ENCODE measurements at places on chromosomes 1 and 21. TPM values are rescaled to one million over a fixed set of nuclear protein-coding genes. Genes with fewer than 3 reads are reported as not detected.

GRCh38 chr1:220703305-220703704, 13.1 kb downstream of the C1orf115 start:
- no peak for DNase-seq

- DNase-seq, result no peak
These were observed 13.9 kb upstream of the LAX1 start for GRCh38 chr1:203751051-203751450.

The RNU1-4 gene
- total RNA-seq, result 2,232 TPM

The GRIK1 gene
- total RNA-seq, result not detected

DNA sequence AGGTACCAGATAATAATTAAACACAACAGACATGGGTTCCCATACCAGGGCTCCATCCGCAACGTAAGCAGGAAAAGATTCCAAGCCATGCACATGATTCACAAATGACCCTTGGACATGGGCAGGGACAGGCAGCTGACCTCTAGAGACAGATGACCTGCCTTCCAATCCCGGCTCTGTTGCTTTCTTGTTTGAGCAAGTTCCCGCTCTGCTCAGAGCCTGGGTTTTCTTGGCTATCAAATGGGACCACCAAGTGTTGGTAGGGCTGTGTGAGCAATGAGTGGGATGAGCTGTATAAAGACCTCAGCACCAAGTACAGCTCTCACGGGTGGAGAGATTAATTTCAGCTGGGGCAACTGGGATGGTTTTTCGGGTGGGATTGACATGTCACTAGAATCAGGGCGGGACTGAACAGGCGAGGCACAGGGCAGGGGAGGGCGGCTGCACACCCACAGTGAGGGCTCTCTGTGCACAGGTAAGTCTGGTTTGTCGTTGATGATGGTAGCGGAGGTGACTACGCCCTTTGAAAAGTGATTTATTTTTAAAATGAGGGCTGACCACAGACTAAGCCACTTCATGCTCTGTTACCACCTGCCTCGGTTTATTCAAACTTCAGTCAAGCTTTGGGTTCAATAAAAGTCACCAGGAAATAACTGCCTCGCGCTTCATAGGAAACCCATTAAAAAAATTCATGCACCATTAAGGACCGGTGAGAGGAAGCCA, 57.5 kb upstream of the IFFO2 start:
- no peak for DNase-seq

The HEYL gene
- not detected for total RNA-seq

The TTC22 gene
- total RNA-seq, result 6.5 TPM

DNA sequence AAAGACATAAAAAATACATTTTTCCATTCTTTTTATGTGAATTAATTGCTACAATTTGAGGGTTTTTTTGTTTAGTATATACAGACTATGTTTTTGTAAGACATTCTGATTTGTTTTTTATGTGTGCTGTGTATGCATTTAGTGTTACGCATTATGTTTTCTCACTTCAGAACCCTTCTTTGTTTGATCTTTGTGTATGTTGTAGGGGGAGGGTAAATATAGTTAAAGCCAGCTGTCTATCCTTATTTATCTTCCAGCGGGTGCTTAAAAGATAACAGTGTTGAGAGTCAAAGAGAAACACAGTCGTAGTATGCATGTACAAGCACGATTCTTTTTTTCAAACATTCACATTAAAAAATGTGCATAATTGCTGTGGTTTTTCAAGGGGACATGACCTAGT, 97.5 kb upstream of the KIAA1614 start:
- no peak for DNase-seq

The ACTL8 gene
- total RNA-seq, result not detected

GRCh38 chr21:30733026-30733425, 14.0 kb downstream of the KRTAP21-2 start:
- no peak for DNase-seq

DNA sequence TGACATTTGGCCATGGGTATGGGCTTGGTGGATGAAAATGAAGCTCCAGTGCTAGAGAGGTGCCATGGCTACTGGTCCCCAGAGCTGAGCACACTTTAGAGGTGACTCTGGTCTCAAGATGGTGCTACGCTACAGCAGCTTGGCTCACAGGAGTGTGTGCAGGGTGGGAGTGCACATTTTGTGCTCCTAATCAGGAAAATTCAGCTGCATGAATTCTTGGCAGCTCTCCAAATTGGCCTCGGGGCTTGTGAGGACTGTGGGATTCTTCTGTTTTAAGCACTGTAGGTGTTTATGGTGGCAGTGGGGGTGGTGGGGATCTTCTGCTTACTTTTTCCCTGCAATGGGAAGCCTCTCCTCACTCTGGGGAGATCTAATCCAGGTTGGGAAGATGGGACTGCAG, 17.3 kb upstream of the TIPRL start:
- DNase-seq, result no peak

DNA sequence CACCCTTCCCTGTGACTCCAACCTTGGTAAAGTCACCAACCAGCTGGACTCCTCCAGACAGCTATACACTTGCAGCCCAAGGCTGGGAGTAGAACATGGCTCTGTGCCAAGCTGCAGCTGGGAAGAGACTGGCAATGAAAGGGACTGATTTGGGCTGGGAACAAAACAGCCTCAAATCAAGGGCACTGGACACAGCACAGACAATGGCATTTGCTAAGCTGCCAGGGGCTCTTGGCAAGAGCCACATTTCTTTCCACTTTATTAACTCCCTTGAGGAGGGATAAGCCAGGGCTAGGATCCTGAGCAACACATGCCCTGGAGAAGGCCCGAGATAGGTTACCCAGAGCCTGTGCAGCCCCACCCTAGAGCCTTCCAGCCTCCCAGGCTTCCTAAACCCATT, 12.0 kb downstream of the SYT11 start:
- DNase-seq, result no peak

- DNase-seq, result no peak
These were observed 37.0 kb upstream of the CAMK1G start for GRCh38 chr1:209546390-209547085.

GRCh38 chr1:227560393-227561173, 2.8 kb upstream of the ZNF678 start:
- DNase-seq, result no peak

The KRTAP10-5 gene
- total RNA-seq, result not detected

DNA sequence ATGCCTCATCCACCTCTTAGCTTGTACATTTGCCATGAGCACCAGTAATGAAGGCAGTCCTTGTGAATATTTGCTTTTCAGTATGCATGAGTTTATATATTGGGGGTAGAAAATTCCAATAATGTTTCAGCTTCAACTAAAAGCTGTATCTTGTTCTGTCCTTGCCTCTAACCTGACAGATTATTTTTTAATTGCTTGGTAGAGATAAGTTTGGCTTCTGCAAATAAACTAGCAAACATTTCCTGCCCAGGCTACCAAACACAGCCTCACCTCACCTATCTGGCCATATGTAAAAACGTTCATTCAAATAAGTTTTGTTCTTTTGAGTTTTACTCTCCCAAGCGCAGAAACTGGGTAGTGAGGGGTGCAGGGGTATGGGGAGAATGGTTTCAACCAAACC, 75.6 kb upstream of the HOOK1 start:
- DNase-seq, result no peak

DNA sequence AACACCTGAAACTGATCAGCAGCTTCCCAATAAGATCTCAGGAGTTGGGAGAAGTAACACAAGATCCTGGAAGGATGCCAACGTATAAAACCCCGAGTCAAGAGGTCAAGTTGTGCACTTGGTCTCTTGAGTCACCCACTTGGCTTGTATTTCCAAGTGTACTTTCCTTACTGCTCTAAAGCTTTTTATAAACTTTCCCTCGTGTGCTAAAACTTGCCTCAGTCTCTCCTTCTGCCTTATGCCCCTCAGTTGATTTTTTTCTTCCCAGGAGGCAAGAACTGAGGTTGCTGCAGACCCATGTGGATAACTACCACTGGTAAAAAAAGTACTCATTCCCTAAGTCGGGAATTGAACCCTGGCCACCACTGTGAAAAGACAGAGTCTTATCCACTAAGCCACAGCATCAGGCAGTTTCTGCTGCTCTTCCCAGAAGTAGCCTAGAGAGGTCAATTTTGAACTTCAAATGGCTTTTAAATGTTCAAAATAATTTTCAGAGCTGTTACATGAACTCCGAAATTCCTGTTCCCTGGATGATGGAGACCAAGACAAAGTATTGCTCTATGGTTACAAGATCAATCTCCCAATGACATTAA, 28.9 kb downstream of the ITLN2 start:
- no peak for DNase-seq

DNA sequence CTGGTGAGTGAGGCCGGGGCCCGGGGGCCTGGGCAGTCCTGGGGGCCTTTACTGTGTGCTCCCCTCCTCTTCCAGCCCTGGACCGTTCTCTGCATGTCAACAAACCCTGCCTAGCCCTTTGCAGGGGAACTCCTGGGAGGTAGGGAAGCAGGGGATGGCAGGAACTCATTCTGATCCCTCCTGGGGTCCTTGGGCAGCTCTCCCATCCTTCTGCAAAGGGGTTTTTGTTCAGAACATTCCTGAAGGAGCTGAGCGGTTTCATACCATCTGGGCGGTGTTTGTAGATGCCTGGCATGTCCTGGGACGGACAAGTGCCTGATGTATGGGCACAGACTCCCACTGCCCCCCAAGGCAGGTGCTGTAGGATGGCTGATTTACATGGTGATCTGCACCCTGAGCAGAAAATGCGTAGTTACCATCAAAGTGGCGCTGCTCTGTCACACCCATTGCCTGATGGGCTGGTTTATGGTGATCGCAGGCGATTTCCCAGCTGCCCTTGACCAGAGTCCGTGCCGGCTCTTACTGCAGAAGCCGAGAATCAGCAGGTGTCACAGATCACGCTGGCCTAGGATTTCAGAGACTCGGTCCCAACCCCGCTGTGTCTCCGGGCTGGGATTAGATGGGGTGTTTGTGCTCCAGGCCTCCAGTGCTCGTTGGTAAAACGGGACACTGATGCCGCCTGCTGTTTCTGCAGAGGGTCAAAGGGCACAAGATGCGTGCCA, 71.6 kb upstream of the TRAPPC10 start:
- DNase-seq, result no peak

- DNase-seq, result no peak
These were observed 570.2 kb downstream of the DPYD start for GRCh38 chr1:97350662-97351061.

DNA sequence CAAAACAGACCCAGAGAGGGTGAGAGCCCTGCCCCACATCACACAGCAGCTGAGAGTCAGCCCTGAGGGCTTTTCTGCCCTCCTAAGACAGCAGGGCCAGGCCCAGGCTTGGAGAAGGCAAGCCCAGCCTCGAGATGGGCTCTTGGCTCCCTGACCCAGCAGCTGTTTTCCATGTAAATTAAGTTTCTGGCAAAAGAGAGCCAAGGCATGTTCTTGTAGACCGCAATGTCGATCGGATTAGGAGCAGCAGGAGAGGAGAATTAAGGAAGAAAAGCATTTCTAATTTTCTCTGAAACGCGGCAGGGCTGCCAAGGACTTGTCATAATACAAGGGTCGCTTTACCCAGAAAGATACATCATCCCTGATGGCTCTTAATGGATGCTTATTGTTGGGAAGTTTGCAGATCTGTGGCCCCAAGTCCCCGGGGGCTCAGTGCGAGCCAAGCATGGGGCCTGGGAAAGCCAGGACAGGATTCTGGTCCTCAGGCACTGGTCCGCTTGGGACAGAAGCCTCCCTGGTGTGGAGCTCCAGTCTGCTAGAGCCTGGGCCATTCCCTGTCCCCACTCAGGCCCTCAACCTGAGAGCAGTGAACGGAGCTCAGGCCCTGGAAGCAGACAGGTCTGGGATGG, 62.8 kb downstream of the DMRTB1 start:
- DNase-seq, result no peak

GRCh38 chr1:213417846-213418245, 366.8 kb downstream of the RPS6KC1 start:
- DNase-seq, result no peak

DNA sequence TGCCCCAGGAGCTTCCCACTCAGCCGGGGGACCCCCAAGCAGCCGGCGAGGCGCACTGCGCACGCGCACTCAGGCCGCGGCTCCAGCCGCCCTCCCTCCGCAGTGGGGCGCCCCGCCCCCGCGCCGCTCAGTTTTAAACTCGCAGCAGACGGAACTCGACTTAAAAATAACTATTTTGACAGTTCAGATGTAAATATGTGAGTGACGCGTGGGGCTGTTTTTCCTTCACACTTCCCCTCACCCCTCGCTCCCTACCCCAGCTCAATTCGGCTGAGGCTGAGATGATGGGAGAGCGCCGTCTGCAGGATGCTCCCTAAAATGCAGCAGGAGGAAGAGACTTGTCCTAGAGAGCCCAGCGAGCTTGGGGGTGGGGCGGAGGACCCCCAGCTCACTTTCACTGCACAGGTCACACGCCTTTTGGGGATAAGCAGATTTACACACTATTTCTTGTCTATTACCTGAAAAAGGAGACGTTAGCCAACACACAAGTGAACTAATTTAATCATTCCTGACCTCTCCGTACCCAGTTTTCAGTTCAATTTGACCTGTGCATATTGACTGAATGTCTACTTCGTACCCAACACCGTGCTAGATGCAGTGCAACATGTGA, 8.9 kb upstream of the LEMD1 start:
- peak; percentile 64 for DNase-seq

DNA sequence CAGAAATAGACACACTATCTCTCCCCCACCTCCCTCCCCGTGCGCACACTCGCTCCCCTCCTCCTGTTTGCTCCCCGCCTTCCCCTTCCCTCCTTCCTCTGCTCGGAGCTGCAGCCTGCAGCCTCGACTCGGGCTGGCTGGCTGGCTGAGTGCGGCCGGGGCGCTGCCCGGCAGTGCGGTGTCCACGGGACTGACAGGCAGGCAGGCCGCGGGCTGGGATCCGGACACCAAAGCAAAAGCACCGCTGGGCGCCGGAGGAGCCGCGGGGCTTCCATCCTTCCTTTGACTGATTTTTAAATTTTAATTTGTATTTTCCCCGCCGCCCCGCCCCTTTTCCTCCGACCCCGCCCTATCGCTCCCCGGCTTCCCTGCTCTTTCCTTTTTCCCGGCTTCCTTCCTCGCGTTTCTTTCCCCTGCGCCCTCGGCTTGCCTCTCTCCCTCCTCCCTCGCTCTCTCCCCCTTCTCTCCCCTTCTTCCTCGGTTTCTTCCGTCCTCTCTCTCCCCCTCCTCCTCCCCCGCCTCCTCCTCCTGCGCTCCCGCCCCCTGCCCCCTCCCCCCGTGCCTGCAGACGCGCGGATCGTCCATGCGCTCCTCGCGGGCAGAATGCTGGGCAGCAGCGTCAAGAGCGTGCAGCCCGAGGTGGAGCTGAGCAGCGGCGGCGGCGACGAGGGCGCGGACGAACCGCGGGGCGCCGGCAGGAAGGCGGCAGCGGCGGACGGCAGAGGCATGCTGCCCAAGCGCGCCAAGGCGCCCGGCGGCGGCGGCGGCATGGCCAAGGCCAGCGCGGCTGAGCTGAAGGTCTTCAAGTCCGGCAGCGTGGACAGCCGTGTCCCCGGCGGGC, 109.4 kb downstream of the NAV1 start:
- DNase-seq, result no peak

The LRIF1 gene
- 20.9 TPM for total RNA-seq

The KLHDC9 gene
- total RNA-seq, result 0.61 TPM
